ENCODE measurements at places on chromosomes 12 and 14.

- no peak for DNase-seq
Measured at GRCh38 chr12:124732275-124733075, 131.2 kb downstream of the SCARB1 start.

DNA sequence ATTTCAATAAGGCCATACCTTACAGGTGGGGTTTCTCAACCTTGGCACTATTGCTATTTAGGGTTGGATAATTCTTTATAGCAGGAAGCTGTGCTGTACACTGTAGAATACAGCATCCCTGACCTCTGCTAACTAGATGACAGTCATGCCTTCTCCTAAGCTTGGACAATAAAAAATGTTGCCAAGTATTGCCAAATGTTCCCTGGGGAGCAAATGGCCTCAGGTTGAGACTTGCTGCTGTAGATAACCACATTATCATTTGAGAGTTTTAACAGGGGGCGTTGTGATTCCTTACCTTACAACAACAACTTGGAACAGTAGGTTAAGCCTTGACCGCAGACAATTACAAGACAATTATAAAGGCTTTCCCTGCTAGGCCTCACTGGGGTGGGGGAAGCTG is 1073.6 kb upstream of the TMEM132C start:
- DNase-seq: no peak

- DNase-seq: no peak
Measured at GRCh38 chr14:96376093-96376492, 12.8 kb downstream of the GSKIP start.

- DNase-seq: no peak
Measured at GRCh38 chr14:57999979-58000378, 134.1 kb upstream of the SLC35F4 start.

GRCh38 chr12:111598637-111599452 is at the start of gene ATXN2:
Gene ATXN2 (minus strand): TSS chr12:111599315. CDS start chr12:111599034, 281 bp downstream.
- DNase-seq: peak; percentile 42

DNA sequence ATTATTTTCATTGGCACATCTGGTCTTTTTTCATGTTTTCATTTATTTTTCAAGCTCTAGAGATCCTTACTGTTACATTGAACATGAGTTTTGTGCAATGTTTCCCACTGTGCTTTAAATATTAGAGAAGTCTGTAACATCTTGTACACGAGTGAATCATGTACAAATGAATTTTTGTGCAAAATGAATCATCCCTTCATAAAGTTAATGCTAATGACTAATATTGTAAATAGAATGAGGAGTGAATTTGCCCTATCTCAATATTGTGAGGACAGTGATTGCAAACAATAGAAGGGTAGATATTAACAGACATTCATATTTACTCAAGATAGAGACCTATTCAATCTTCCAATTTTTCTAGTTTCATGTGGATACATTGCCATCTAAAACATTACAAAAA is 463.3 kb upstream of the FOXG1 start:
- no peak for DNase-seq

GRCh38 chr14:69017706-69018105 is 38.6 kb upstream of the ACTN1 start:
- no peak for DNase-seq

DNA sequence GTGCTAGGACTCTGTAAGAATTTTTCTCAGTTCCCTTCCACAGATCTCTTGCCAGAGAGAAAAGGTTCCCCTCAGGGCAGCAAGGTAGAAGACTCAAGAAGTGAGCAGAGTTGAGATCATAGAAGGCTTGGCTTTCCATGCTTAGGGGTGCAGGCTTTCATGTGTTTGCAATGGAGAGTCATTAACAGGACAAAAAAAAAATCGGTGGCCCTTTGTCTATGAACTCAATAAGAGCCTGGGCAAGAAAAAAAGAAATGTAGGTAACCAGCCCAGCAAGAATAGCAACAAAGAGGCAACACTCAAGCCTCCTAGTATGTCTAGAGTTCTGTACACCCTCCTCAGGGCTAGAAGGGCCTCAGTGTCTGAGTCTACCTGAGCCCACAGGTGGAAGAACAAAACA is 23.4 kb upstream of the LRP6 start:
- DNase-seq: no peak

DNA sequence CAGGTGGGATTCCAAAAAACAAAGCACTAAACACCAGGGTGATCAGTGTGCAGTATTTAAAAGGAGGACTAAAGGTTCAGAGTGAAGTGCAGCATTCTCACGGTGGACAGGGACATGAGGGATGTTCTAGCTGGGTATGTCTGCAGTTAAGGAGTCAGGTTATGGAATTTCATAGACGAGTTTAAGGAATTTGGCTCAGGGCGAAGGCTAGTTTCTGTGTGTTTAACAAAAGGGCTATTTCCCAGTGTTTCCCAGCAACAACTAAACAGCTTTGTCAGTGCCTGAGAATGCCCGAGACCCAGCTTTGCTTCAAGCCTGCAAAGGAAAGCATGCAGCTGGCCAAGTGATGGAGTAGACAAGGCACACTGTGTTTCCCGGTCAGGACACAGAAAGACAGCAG is 7.0 kb downstream of the KRT1 start:
- DNase-seq: no peak

DNA sequence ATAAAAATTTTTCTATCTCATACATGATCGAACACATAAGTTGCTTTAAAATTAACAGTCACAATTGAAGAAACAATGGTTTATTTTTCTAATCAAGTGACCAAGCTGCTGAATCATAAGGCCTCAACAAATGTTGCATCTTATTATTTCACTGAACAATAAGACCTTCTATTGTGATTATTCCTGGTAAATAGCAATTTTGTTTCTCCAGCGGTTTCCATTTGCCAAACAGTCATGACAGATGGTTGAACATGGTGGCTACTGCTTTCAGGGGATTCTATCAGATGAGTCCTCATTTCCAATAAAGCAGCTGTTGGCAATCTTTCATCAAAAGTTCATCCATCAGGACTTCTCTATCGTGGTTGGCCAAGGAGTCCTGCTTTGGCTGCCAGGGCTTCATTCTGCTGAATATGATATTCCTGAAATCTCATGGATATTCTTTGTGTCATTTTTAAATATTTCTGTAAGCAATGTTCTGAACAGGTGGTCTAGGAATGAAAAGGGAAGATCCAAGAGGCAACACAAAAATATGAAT is 13.0 kb downstream of the TOMM20L start:
- DNase-seq: no peak

DNA sequence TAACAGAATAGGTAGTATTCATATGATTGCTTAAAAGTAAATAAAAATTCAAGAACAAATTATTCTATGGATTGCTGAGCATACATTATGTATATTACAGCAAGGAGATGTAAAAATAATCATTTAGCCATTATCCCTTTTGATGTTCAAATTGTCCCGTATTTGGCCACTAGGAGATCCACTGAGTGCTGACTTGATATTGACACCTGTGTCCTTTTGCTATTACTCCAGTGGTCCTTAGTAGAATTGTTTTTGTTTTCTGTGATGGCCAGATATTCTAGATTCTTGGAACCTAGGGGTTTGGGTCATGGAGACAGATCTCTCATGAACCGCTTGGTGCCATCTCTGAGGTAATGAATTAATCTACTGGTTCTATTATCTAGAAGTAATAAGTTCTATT is 16.8 kb downstream of the ERO1A start:
- DNase-seq: no peak

DNA sequence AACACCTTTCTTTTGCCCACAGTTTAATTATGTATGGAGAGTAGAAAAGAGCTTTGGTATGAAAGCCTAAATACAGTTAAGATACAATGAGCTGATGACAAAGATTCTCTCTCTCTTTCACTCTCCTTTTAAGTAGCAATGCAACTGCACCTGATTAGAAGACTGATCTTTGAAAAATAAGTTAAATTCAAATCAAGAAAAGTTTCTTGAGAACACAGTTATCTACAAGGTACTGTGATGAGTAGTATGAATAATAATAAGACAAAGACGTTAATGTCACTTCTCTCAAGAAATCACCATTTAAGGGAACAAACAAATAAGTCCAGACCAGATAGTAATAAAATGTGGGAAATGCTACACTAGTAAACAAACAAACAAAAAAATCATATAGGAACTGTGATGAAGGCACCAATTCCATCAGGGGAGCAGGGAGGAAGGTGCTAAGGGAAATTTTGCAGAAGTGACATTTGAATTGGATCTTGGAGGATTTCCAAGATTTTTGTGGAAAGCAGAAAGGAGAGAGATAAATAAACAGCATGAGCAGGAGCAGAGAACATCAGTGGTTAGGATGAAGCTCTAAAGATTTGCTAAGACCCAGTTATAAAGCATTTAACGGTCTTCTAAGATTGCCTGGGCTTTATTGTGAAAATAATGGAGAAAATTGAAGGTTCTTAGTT is 65.2 kb upstream of the STK38L start:
- DNase-seq: no peak

DNA sequence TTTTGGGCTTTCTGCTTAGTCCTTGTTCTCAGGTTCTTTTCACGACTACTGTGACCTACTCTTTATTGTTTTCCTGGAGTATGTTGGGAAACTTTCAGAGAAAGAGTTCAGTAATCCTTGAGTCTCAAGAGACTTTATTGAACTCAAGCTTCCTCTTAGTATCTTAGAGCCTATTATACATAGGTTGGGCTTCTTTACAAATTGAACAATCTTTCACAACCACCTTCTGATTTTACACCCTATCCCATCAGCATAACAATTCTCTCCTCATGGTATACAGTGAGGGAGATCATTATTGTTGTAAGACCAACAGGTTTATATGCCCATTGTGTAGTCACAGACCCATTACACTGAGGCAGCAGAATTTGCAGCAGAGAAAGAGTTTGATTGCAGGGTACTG is 193.2 kb upstream of the IGF1 start:
- no peak for DNase-seq

- no peak for DNase-seq
Measured at GRCh38 chr12:68113644-68114043, 45.9 kb downstream of the IFNG start.

- no peak for DNase-seq
Measured at GRCh38 chr12:26298785-26299621, 103.6 kb downstream of the SSPN start.

- no peak for DNase-seq
Measured at GRCh38 chr12:76548222-76548837, 11.2 kb downstream of the OSBPL8 start.

DNA sequence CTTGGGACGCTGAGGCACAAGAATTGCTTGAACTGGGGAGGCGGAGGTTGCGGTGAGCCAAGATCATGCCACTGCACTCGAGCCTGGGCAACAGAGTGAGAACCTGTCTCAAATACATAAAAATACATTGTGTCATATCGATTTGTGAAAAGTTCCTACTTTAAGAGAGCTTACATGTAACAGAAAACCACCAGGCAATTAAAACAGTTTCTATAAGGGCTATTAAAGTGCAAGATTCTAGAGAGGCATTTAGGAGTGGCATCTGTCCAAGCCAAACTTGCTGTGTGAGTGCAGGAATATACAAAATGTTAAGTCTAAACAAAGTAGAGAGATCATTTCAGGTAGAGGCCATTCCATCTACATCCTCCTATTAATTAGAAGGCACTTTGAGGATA is 1.7 kb upstream of the NEK9 start:
- no peak for DNase-seq

GRCh38 chr14:64388533-64389285 is 556 bp downstream of the MTHFD1 start:
- no peak for DNase-seq

GRCh38 chr14:71554959-71555612 is 377.1 kb upstream of the RGS6 start:
- no peak for DNase-seq

DNA sequence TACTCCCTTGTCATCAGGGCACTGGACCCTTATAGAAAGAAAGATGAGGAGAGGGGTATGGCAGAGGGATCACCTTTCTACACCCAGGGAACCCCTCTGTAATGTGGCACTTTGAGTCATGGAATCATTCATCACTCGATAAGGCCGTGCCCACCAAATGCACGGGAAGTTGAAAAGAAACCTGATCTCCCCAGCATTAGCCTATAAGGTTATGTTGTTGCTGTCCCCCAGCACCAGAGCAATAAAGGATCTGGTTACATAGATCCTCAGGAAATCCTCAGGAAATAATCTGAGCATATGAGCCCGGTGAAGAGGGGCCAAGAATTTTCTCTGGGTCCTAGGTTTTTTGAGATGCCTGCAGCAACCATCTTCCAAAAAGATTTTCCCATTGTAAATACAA is 148.8 kb upstream of the CRY1 start:
- no peak for DNase-seq

- DNase-seq: no peak
Measured at GRCh38 chr12:74488134-74488533, 49.5 kb upstream of the ATXN7L3B start.

GRCh38 chr14:77738559-77739250 is 22.3 kb downstream of the SNW1 start:
- DNase-seq: no peak

DNA sequence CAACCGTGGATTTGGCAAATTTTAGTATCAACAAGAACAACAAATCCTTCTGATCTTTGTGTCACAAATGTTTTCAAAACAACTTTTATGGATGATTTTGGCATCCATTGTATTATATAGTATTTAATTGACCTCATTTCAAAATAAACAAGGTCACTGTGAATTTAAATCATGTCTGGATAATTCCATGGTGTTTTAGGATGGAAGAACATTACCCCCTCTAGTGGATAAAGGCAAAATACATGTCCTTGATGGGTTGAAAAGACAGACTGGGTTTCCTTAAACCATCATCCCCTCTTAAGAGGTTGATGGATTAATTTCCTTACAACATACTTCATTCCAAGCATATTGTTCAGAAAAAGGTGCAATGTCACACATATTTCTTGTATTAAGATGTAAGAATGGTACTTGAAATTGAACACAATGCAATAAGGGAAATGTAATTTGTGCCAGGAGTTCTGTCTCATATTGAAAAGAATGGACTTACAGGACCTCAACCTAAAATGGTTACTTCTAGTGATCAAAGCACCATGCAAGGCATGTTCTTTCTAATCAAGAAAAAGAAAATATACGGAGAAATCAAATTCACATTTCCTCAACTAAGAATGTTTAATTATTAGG is 352.0 kb downstream of the BCAT1 start:
- no peak for DNase-seq

DNA sequence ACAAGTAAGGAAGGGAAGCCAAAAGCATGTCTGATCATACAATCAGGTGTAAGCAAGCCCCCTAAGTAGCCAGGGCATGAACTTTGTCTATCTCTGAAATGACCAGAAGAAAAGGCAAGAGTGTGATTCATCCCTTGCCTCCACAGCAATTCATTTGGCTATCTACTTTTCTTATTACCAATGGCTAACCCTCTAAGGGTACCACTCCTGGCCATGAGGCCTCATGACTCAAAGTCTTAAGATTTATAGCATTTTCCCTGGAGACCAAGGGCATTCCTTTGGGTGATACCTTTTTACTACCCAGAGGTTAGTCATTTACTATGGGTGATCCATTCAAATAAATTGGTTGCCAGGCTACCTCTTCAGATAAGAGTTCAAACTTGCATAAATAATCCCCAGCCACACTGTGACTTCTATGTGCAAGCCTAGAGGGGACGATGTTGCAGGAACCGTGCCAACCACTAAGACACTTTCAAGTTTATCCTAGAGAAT is 1.5 kb upstream of the LGALS3 start:
- DNase-seq: no peak
